ENCODE measurements at places on chromosomes 4 and X. TPM values are rescaled to one million over a fixed set of nuclear protein-coding genes. Genes with fewer than 3 reads are reported as not detected.

GAGE12C gene
- total RNA-seq = not detected

TREX2 gene
- total RNA-seq = 1.1 TPM

SPANXC gene
- not detected for total RNA-seq

COL4A5 gene
- total RNA-seq = 193 TPM

PPP2R2C gene
- 17.6 TPM for total RNA-seq

CT83 gene
- not detected for total RNA-seq

CLDN24 gene
- total RNA-seq = not detected

XPNPEP2 gene
- not detected for total RNA-seq

TCEAL2 gene
- not detected for total RNA-seq

EPHA5 gene
- 21.5 TPM for total RNA-seq

SFRP2 gene
- total RNA-seq = not detected

KDR gene
- total RNA-seq = 0.10 TPM

MBTPS2 gene
- total RNA-seq = 23.0 TPM

SLC39A8 gene
- total RNA-seq = 658 TPM

ARMCX1 gene
- 0.05 TPM for total RNA-seq

SSX1 gene
- not detected for total RNA-seq

MAGEA12 gene
- not detected for total RNA-seq

NLGN3 gene
- total RNA-seq = 0.69 TPM

CSAG2 gene
- not detected for total RNA-seq

COX7B2 gene
- total RNA-seq = not detected

PAGE2 gene
- not detected for total RNA-seq

VCX gene
- total RNA-seq = not detected

TMEM150C gene
- total RNA-seq = 0.26 TPM

ENPEP gene
- total RNA-seq = 1.3 TPM

MCTS1 gene
- total RNA-seq = 72.5 TPM

FRMD7 gene
- total RNA-seq = not detected

WDFY3 gene
- total RNA-seq = 25.7 TPM

CCKAR gene
- not detected for total RNA-seq

NSG1 gene
- total RNA-seq = not detected

DCAF4L1 gene
- 0.40 TPM for total RNA-seq

PNMA5 gene
- not detected for total RNA-seq

ARR3 gene
- not detected for total RNA-seq

MAGEA2B gene
- total RNA-seq = not detected

KLHL34 gene
- not detected for total RNA-seq

MAGEC2 gene
- total RNA-seq = not detected

GAGE12H gene
- total RNA-seq = not detected

NAA11 gene
- not detected for total RNA-seq

SLC2A9 gene
- total RNA-seq = not detected

NPY2R gene
- not detected for total RNA-seq

RAB41 gene
- not detected for total RNA-seq
